Tibial nerve (tissue), 4 donors: ENCODE measurements at places on chromosomes 6 and 20. TPM values are rescaled to one million over a fixed set of nuclear protein-coding genes. Genes with fewer than 3 reads are reported as not detected.

DNA sequence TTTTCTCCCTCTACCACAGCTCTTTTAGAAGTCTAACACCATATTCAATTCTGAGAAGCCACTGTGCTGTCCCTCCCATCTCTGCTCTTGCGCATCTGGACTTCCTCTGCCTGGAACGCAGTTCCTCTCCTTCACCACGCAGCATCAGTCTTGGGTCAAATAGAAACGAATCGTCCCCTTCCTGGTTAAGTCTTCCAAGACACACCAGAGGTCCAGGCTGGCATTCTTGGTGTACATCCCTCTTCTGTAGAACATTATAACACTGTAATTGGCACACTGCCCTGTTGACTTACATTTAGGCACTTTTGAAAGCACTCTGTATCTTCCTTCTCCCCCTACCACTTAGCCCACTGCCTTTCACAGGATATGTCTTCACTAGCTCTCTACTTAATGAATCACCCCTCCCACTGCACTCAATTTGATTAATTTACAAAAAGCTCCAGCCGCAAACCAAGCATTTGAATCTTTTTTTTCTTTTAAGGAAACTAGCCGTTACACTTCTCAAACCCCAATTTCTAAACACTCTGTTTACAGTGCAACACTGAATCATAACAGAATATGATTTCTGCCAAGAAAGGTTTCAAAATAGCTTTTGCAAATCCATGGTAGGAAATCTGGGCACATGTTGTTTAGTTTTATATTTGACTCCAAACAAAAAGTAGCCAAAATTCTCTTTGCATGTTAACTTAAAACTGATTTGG lies 140.8 kb upstream of the CARMIL1 start:
- no peak for DNase-seq

GRCh38 chr20:8357703-8358102 lies 225.6 kb downstream of the PLCB1 start:
- DNase-seq, result no peak

DNA sequence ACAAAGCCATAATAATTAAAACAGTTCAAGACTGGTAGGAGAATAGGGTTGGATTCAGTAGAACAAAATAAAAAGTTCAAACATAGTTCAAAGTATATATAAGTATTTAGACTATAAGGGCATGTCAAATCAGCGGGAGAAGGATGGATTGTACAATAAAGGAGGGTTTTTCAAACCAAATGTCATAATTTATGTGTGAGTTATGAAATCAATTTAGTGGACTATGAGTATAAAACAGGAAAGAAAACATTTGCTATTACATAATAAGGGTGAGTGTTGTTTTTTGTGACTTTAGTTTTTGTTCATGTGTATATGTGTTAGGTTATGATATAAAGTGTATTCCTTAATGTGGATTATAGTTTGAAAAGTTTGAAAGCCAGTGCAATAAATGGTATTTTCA lies 10.6 kb downstream of the ORC3 start:
- no peak for DNase-seq

GRCh38 chr6:43716099-43716498 lies 28.5 kb upstream of the MRPS18A start:
- DNase-seq, result no peak

GRCh38 chr6:84770521-84770920 lies 6.1 kb upstream of the TBX18 start:
- no peak for DNase-seq

GRCh38 chr6:25312034-25312620 lies 33.0 kb downstream of the CARMIL1 start:
- DNase-seq, result no peak

DNA sequence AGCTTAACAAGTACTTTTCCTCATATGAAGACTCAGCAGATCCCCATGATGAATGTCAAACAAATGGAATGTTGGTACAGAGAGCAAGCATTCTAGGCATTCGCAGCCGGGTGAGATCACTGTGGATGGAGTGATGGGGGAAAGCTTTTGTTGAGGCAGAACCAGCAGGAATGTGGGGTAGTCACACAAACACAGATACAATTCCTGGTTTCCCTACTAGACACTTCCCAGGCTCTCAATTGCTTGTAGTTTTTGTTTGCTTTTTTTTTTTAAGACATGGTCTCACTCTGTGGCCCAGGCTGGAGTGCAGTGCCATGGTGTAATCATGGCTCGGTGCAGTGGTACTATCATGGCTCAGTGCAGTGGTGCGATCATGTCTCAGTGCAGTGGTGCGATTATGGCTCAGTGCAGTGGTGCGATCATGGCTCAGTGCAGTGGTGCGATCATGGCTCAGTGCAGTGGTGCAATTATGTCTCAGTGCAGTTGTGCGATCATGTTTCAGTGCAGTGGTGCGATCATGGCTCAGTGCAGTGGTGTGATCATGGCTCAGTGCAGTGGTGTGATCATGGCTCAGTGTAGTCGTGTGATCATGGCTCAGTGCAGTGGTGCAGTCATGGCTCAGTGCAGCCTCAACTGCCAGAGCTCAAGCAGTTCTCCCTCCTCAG lies 15.4 kb upstream of the IER3 start:
- DNase-seq, result no peak

- no peak for DNase-seq
These were observed 103.8 kb upstream of the BEND6 start for GRCh38 chr6:56851074-56851473.

ZNF391 gene
- total RNA-seq, result 3.3 TPM
